ENCODE measurements at places on chromosomes 1 and 21.

DNA sequence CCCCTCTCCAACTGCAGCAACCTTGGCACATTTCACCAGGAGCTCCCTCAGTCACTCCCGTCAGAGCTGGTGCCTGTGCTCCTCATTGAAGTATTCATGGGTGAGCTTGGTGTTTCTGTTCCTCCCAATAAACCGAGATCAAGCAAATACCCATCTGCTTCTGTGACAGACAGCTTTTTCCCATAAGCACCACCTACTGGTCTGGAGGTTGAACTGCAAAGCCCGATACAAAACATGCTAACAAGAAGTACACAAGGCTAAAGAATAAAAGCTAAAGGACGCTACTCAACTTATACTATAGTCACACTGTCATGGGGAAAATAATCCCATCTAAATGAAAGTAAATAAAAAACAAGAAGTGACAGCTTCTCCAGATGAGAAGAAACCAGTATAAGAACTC, 111.9 kb upstream of the C21orf91 start:
- DNase-seq = peak; percentile 18

DNA sequence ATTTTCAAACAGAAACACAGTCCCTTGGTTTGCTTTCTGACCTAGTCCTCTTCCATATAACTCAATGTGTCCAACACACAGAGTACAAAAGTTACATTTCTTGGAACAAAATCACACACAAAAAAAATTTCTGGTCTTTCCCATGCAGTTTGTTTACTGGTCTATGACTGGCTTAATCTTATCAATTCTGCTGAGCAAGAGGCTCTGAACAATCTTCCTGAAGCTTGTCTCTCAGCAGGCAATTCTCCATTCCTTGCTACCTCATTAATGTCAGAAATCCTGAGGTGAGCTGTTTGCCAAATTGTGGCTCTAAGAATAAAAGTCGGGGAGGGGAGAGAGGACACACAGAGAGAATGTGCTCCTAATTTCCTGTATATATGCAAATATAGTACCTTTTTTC, 423.6 kb downstream of the HLX start:
- DNase-seq = no peak

GRCh38 chr1:222045786-222046185, 303.9 kb upstream of the DUSP10 start:
- DNase-seq = no peak

DNA sequence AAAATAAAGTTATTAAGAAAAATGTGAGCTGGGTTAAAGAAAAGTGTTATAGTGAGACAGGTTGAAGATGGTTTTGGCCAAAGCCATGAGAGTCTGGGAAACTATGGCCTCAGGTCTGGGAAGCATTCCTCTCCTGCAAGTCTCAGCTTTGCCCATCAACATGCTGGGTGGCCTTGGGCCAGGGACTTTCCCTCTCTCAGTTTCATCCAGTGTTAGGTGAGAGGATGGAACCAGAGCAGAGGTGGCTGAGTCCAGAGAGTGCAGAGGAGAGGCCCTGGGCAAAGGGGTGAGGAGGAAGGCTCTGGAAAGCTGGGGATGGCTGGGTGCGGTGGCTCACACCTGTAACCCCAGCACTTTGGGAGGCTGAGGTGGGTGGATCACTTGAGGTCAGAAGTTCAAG, 10.5 kb downstream of the PADI2 start:
- no peak for DNase-seq

DNA sequence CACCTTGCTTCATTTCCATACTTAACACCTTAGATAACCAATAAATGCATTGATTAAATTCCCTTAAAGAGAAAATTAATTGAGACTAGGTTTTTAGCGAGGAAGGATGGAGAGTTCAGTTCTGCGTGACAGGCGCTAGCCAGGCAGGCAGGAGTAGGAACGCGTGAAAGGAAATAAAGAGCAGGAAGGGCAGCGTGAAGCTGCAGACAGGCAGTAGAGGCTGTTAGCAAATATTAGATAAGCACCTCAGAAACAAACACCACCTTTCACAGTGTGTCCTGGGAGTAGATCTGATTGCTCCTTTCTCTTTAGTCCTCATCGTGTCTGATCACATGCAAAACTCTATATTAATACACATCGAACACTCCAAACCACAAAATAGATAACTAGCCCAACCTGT, 282.7 kb upstream of the ADGRL2 start:
- DNase-seq = no peak

DNA sequence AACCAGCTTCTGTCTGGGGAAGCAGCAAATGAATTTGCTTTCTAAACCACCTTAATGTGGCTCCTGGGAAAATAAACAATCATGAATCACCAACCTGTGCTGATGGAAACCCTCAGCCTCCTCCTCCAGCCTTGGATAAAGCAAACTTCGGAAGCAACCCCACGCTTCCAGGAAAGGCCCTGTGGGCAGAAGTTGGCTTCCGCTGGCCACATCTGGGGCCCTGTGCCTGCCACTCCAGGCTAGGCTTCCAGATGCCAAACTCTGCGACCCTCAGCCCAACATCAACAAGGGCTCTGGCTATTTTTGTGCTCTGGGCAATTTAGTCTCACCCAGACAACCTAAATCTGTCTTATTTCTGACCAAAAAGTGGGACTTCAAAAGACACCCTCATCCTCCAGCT, 6.2 kb upstream of the OXCT2 start:
- DNase-seq = no peak

DNA sequence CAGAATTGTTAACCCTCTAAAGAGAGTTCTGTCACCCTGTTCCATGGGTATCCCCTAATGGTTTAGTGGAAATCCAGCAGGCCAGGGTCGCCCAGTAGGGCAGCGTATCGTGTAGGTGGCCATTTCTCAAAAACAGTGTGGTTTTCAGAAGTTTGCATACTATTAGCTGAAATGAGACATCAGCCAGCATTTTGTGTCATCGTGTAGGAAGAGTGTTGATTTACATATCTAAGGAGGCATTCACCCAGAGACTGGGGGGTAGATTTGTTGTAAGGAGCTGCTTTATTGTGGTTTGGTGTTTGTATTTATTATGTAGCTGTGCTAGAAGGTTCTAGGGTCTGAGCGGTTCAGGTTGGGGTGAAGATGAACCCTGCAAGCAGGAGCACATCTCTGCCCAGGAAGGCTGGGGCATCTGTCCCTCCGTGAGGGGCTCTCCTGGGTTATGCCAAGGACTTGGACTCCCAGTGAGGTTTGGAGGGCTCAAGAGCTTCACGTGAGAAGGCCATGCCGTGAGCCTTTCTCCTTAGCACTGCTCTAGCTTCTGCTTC, 174.4 kb downstream of the PGBD5 start:
- DNase-seq = no peak

DNA sequence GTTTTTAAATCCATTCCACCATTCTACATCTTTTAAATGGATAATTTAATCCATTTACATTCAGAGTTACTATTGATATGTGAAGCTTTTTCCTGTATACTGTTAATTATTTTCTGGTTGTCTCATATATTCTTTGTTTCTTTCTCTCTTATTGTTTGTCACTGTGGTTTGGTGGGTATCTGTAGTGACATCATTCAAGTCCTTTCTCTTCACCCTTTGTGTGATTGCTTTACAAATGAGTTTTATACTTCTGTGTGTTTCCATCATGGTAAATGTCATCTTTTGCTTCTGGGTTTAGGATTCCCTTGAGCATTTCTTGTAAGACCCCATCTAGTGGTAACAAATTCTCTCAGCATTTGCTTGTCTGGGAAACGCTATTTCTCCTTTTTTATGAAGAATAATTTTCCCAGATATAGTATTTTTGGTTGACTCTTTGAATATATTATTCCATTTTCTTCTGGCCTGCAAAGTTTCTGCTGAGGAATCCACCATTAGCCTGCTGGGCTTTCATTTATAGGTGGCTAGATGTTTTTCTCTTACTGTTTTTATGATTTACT, 10.2 kb downstream of the LY9 start:
- no peak for DNase-seq

- peak; percentile 99 for DNase-seq
Measured at GRCh38 chr1:117605774-117606648, at the start of gene TENT5C. Gene TENT5C (plus strand): TSS chr1:117606048. CDS start chr1:117622869, 16,821 bp downstream.

DNA sequence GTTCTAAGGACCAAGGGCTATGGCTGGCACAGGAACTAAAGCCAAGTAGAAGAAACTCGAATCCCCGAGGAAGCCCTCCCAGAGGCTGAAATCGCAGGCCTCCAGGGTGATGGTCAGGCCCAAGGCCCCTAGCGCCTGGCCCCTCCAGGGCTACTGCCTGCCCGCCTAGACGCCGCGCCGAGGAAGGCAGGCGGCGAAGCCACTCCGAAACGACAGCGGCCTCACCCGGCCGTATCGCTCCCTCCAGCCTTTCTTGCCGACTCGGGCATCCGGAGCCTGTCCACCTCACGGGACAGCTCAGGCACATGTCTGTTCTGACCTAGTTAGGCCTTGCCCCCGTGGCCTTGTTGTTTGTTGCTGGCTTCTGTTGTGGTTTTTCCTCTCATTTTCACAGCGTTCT, 9.7 kb upstream of the LHX8 start:
- DNase-seq = no peak

DNA sequence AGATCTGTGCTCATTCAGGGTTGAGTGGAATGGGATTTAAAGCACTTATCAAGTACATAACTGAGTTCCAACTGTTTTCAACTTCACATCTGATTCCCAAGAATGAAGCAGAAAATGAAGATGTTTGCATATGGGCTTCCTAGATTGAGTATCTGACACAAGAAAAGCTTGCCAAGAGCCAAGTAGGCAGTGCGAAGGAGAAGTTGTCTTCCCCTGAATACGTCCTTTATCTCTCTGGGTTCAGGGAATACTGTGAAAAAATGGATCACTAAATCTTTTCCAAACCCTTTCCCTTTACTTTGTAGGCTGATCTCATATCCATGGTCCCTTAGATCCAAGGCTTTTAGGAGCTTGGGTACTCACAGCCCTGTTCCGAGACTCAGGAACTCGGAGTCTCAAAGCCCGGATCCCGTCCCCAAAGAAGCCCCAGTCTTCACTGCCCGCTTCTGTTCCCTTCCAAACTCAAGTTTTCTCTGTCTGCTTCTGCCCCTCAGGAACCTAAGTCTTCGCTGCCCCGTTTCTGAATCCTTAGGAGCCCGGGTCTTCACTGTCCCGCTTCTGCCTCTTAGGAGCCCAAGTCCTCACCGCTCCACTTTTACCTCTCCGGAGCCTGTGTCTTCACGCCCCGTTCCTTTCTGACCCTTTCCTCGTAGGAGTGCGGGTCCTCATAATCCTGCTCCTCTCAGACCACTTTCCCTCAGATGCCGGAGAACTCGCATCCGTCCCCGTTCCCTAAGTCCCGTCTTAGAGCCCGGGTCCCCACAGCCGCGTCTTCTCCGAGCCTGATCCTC, 616 bp downstream of the TAF12 start:
- DNase-seq = no peak

- no peak for DNase-seq
Measured at GRCh38 chr1:233240371-233240770, 55.2 kb downstream of the PCNX2 start.

GRCh38 chr1:21955501-21956281, 18.6 kb upstream of the HSPG2 start:
- no peak for DNase-seq

DNA sequence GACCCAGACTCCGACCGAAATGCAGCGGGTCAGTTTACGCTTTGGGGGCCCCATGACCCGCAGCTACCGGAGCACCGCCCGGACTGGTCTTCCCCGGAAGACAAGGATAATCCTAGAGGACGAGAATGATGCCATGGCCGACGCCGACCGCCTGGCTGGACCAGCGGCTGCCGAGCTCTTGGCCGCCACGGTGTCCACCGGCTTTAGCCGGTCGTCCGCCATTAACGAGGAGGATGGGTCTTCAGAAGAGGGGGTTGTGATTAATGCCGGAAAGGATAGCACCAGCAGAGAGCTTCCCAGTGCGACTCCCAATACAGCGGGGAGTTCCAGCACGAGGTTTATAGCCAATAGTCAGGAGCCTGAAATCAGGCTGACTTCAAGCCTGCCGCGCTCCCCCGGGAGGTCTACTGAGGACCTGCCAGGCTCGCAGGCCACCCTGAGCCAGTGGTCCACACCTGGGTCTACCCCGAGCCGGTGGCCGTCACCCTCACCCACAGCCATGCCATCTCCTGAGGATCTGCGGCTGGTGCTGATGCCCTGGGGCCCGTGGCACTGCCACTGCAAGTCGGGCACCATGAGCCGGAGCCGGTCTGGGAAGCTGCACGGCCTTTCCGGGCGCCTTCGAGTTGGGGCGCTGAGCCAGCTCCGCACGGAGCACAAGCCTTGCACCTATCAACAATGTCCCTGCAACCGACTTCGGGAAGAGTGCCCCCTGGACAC, 534 bp downstream of the C1orf56 start:
- peak; percentile 75 for DNase-seq

- no peak for DNase-seq
Measured at GRCh38 chr1:117124661-117125060, 3.1 kb upstream of the TRIM45 start.

DNA sequence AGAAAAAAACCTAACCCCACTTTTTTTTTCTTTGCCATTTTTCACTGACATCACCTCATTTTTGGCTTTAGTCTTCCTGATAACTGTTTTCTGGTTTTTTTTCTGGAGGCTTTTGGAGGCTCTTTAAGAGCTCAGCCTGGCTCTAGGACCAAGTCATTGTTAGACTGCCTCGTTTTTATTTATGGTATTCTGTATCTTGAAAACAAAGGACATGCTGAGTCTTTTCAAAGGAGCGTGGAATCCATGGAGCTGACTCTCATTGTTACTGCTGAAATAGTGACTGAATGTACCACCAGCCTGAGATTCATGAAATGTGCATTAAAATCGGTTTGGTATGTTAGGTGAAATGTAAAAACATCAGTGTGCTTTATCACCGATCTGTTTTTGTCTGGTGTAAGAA, 28.0 kb downstream of the RASAL2 start:
- DNase-seq = no peak

- DNase-seq = no peak
Measured at GRCh38 chr1:246355411-246356230, 151.5 kb downstream of the SMYD3 start.

DNA sequence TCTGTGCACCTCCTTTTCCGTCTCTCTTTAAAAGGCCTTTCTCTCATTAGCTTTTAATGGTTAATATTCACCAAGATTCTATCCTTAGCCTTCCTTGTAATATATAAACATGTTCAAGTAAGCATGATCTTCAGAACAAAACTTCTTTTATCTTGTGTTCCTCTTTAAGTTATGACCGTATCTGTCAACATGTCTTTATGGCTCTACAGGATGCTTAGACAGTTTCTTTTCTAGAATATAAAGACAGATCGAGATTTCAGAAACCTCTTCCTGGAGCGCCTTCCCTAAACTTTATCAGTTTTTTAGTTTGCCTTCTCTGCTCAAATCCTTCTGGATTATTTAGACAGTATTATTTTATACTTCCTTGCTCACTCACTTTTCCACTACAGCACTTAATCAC, 7.2 kb downstream of the RO60 start:
- DNase-seq = no peak
